Kidney epithelial cell (primary cell): ENCODE measurements at places on chromosomes 3 and 15.

DNA sequence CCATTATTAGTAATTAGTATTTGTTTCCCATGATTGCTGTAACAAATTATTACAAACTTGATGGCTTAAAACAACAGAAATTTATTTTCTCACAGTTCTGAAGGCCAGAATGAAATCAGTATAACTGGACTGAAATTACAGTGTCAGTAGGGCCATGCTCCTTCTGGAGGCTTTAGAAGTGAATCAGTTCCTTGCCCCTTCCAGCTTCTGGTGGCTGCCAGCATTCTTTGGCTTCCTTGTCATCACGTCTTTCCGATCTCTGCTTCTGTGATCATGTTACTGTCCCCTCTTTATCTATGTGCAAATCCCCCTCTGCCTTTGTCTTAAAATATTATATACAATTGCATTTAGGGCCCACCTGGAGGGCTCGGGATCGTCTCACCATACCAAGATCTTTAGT lies 92.0 kb downstream of the FOXB1 start:
- no peak for DNase-seq

- no peak for DNase-seq
Measured at GRCh38 chr3:20185331-20185678, 701 bp downstream of the SGO1 start.

GRCh38 chr15:98138910-98139309 lies 178.4 kb downstream of the ARRDC4 start:
- DNase-seq = no peak

DNA sequence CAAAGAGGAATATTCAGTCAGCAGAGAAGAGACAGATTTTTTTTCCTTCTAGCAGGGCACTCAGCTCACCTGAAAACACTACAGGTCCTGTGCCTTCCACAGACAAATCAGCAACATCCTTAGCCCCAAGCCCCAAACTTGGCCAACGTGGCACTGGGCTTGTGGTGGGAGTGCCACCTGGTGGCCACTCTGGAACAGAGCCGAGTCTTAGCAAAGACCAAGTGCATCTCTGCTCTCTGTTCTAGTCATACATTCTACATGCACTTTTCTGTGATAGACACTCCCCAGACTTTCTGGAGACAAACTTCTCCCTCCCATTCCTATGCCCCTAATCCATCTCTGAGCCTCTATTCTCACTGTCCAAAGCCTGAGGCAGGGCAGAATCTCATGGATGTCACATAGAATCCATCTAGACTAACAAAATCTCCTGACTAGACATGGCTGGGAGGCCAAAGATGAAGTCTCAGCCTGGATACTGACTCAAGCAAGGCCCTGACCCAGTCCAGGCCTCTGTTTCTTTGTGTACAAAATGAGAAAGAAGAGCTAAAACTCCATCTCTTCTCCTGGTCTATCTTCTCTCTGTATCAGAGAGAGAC lies 5.1 kb upstream of the SEMA7A start:
- no peak for DNase-seq

DNA sequence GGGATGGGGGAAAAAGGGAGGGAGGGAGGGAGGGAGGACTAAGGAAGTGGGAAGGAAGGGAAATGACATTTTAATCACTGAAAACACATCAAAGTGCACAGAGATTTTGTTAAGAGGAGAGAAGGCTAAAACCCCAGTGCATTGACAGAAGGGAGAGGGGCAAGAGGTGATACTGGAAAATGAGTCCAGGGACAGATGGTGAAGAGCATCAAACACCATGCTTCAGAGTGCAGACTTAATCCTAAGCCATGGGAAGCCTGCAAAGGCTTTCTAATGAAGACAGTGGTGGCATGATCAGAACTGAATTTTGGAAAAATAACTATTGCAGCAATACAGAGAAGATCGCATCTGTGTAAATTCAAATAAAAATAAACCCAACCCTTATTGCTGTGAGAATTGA lies 41.8 kb downstream of the HGD start:
- DNase-seq = no peak

DNA sequence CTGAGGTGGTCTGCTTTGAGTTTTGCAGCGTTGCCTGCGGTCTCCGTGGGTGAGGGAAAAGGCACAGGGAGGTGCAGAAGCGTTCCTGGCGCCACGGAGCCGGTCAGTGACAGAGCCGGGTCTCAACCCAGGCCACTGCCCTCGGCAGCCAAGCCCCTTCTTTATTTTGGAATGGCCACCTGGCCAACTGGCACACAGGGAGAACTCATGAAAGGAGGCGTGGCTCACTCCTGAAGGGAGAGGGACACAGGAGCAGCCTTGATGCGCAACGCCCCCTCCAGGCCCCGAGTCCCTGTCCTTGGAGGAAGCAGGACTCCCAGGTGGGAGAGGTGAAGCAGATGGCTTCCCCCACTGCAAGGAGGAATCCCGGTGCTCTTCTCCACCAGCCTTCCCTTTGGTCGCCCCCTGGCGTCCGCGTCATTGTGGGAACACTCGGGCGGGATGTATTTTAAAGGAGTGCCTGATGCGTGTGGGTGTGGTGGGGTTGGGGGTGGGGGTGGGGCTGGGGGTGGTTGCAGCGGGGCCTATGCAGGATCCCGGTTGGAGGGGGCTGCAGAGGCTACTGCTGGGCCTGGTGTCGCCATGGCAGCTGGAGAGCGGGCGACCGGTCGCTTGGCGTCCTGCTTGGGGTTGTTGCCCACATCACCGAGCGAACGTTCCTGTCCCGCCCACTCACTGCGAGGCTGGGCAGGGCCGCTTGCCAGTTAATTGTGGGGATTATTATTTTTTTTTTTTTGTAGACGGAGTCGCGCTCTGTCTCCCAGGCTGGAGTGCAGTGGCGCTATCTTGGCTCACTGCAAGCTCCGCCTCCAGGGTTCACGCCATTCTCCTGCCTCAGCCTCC lies 32.6 kb downstream of the APBA2 start:
- DNase-seq = no peak

- no peak for DNase-seq
Measured at GRCh38 chr3:158483701-158484235, 87.2 kb upstream of the MLF1 start.

DNA sequence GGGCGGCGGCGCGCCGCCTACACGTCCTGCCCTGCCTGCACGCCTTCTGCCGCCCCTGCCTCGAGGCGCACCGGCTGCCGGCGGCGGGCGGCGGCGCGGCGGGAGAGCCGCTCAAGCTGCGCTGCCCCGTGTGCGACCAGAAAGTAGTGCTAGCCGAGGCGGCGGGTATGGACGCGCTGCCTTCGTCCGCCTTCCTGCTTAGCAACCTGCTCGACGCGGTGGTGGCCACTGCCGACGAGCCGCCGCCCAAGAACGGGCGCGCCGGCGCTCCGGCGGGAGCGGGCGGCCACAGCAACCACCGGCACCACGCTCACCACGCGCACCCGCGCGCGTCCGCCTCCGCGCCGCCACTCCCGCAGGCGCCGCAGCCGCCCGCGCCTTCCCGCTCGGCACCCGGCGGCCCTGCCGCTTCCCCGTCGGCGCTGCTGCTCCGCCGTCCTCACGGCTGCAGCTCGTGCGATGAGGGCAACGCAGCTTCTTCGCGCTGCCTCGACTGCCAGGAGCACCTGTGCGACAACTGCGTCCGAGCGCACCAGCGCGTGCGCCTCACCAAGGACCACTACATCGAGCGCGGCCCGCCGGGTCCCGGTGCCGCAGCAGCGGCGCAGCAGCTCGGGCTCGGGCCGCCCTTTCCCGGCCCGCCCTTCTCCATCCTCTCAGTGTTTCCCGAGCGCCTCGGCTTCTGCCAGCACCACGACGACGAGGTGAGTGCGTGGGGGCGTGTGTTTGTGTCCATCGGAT lies 602 bp downstream of the TRIM71 start:
- DNase-seq = no peak

DNA sequence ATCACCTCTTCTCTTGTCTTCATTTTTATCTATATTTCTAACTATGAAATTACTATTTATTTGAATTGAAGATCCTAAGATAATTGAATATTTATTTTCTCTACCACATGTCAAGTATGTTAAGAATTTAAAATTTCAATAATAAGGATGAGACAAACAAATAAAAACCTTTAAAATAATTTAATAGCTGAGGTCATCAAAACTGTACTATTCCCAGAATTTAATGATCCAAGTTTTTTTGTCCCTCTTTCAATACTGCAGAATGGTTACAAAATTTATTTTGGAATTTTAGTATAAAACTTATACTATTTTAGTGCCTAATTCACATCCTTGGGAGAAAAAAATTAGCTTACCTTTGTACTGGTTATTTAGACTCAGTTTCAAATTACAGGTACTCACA lies 774.9 kb downstream of the ROBO2 start:
- no peak for DNase-seq

- DNase-seq = no peak
Measured at GRCh38 chr3:30471066-30471465, 135.3 kb upstream of the TGFBR2 start.

GRCh38 chr3:133987948-133988484 lies 41.7 kb downstream of the SLCO2A1 start:
- DNase-seq = no peak

- DNase-seq = no peak
Measured at GRCh38 chr3:140715035-140715434, 37.2 kb downstream of the TRIM42 start.

DNA sequence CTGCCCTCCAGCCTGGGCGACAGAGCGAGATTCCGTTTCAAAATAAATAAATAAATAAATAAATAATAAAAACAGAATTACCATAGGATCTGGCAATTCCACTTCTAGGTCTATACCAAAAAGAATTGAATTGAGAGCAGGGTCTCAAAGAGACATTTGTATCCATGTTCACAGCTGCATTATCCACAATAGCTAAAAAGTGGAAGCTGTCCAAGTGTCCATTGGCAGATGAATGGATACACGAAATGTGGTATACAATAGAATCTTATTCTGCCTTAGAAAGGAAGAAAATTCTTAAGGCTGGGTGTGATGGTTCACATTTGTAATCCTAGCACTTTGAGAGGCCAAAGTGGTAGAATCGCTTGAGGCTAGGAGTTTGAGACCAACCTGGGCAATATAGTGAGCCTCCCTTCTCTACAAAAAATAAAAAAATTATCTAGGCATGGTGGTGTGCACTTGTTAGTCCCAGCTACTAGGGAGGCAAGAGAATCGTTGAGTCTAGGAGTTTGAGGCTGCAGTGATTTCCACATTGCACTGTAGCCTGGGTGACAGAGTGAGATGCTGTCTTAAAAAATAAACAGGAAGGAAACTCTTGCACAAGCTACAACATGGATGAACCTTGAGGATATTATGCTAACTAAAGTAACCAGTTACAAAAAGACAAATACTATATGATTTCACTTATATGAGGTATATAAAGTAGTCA lies 24.2 kb downstream of the PFKFB4 start:
- DNase-seq = no peak

- no peak for DNase-seq
Measured at GRCh38 chr3:106103383-106103782, 234.6 kb upstream of the CBLB start.
